ENCODE measurements at places on chromosomes 7 and 10.

GRCh38 chr7:137657476-137658189 lies 189.1 kb downstream of the DGKI start:
- DNase-seq = no peak

GRCh38 chr7:135353832-135354231 lies 120.2 kb downstream of the STRA8 start:
- no peak for DNase-seq

DNA sequence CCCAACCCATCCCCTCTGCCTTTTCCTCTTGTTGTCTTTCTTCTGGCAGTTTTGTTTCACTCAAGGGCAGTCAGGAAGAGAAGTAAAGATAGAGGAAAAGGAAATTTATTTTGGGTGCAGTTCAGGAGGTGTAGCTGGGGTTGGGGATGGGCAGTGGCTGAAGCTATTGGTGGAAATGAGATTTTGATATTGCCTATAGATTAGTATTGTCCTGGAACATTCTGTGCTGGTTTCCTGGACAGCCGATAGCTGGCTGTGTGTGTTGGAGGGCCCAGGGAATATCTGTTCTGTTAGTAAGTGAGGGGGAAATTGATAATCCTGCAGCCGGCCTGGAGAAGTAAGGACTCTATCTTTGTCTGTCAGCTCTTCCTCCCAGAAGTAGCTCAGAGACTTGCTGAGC lies 107.8 kb downstream of the AUTS2 start:
- DNase-seq = no peak

- no peak for DNase-seq
Observed at GRCh38 chr7:93145354-93145753, 2.8 kb downstream of the SAMD9L start.

DNA sequence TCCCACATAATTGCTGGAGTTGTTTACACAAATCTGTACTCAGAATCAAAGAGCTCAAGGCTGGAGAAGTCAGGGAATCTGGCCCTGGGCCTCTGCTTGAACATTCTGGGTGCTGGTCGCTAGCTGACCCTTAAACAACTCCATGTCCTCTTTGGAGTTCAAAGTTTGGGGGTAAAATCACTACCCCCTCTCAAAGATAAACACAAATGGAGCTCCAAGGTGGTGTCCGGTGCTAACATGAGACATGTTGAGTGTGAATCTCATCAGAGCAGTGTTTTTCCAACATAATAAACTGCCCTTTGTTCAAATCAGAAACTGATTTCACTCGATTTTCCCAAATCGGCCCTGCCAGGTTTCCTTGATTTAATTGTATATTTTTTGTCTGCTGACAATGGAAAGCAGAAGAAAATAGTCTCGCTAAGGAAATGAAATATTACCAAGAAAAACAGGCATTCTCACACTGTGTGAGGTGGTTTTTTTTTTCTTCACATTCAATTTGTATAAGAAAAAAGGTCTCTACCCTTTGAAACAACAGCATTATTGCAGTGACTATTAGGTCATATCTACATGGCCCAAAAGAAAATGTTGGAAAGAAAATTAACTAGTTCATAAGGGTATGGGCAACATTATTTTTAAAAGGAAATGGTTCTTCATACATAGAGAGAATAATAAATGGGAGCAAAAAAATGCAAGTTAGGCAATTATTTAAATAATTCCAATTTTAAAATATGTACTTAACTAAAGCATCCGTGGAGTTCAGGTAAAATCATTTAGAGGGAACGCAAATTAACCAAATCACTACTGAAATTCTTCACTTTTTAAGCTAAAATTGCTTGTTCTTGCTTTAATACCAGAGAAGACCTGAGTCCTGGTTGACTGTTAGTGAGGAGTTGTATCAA lies 56.1 kb upstream of the CAPZA2 start:
- no peak for DNase-seq

DNA sequence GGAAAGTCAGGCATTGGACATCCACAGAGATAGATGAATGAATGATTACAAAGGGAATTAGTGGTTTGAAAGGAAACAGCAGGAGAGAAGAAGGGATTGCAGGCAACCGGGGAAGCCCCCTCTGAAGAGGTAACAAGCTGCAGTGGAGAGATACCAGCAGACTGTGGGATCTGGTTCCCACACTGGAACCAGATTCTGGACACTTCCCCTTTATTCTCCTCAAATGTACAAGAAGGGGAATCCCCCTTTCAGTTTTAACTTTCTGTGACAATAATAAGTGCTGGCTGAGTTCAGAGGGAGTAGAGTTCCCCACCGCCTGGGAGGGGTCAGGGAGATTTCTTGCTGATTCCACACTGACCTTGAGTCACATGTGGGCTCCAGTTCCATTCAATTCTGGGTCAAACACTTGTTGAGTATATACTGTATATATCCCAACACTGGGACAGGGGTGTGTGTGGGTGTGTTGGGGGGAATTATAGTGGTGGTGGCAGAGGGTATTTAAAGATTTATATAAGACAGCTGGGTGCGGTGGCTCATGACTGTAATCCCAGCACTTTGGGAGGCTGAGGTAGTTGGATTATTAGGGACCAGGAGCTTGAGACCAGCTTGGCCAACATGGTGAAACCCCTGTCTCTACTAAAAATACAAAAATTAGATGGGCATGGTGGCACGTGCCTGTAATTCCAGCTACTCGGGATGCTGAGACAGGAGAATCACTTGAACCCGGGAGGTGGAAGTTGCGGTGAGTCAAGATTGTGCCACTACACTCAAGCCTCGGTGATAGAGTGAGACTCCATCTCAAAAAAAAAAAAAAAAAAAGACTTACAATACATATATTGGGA lies 16.5 kb upstream of the DDIT4 start:
- no peak for DNase-seq

GRCh38 chr7:138169441-138169851 lies 93.2 kb downstream of the AKR1D1 start:
- DNase-seq = no peak

GRCh38 chr10:127921075-127921752 lies 14.3 kb downstream of the PTPRE start:
- no peak for DNase-seq

GRCh38 chr7:28815928-28816373 lies 142.2 kb downstream of the TRIL start:
- DNase-seq = no peak

DNA sequence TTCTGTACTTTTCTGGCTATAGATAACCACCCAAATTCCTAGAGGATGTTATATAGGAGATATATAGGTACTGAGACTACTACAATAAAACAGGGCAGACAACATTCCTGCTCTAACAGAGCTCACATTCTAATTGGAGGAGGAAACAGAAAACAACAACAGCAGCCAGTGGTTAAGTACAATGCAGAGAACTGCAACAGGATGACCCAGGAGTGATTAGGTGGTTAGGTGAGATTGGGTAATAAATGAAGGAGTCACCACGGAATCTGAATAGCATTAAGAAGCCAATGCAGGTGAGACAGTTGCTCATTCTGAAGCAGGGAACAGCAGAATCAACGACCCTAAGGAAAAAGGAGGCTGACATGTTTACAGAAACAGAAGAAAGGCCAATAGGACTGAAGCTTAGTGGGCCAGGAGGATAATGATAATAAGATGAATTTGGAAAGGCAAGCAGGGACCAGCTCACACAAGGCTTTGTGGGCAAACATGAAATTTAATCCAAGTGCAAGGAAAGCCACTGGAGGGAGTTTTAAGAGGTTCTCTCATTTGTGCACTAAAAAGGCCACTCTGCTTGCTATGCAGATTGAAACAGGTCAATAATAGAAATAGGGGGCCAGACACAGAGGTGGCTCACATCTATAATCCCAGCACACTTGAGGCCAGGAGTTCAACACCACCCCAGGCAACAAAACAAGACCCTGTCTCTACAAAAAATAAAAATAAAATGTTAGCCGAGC lies 16.9 kb upstream of the REEP3 start:
- DNase-seq = no peak

GRCh38 chr10:118062798-118063238 lies 16.1 kb upstream of the RAB11FIP2 start:
- no peak for DNase-seq

GRCh38 chr7:45215601-45216062 lies 58.0 kb downstream of the RAMP3 start:
- DNase-seq = no peak

DNA sequence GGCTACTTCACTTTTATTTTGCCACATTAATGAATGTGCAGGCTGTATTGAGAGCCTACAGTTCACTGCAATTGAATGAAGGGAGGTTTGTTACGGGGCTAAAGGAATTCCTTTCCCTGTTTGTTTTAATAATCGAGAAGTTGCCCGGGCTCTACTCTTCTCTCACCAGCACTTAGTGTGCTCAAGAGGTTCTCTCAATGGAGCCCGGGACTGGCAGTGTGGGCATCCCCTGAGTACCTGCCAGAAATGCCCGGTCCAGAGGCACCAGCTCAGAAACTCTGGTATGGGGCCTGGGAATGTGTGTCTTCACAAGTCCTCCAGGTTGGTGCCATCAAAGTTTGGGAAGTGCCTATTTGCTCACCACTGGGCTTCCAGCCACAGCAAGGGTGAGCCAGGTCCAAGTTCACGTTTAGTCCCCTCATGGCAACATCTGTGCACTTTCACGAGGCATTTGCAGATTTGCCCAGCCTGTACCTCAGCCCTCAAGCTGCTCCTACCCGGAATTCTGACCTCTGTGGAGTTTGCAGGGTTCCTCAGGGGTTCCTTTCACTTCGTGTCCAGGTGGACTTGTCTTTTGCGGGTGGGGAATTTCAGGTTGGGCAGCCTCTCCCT lies 622.4 kb downstream of the SDK1 start:
- DNase-seq = no peak

GRCh38 chr7:131302876-131303707 lies 24.6 kb upstream of the MKLN1 start:
- no peak for DNase-seq

GRCh38 chr7:132114411-132114810 lies 461.9 kb downstream of the PLXNA4 start:
- DNase-seq = no peak

- no peak for DNase-seq
Observed at GRCh38 chr10:133198621-133199487, 31.2 kb upstream of the UTF1 start.

DNA sequence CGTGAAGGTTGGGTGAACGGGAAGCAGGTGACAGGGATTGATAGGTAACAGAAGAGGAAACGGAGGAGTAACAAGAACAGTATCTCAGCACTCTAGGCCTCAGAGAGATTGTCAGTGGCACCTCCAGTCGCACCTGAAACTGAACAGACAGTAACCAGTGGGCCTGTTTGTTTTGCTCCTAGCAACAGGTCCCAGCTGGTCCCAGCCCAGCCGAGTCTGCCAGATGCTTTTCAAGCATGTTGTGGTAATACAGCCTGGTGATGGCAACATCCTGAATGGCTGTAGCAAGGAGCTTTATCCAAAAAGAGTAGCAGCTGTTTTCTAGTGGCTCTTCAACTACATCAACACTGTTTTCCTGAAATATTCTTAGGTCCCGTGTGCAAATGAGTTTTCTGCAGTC lies 4.7 kb downstream of the CACNB2 start:
- DNase-seq = no peak

- no peak for DNase-seq
Observed at GRCh38 chr10:35234073-35234472, 102.2 kb upstream of the CCNY start.

GRCh38 chr10:7317786-7318446 lies 92.9 kb downstream of the SFMBT2 start:
- no peak for DNase-seq

DNA sequence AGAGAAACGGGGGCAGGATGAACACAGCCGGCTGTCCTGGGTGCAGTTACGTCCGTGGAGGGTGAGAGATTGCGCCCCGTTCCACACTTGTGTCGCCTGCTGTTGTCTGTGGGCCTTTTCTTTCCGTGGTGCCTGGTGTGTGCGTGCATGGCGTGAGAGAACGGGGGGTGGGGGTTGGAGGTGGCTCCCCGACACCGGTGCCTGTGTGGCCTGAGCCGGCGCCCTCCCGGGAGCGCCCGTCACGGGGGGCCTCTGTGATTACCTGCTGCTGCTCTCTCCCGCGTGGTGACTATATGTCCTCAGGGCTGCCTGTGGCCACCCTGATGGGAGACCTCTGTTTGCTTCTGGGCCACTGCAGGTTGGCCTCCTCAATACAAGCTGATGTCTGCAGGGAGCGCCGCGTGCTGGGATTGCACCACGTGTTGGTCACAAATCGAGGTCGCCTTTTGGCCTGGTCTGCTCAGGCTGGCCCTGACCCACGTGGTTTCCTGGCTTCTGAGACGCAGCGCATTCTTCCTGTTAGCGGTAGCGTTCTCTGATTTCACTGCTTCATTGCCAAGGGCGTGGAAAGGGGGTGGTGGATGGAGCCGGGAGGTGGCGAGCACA lies 10.9 kb upstream of the AP5Z1 start:
- no peak for DNase-seq

DNA sequence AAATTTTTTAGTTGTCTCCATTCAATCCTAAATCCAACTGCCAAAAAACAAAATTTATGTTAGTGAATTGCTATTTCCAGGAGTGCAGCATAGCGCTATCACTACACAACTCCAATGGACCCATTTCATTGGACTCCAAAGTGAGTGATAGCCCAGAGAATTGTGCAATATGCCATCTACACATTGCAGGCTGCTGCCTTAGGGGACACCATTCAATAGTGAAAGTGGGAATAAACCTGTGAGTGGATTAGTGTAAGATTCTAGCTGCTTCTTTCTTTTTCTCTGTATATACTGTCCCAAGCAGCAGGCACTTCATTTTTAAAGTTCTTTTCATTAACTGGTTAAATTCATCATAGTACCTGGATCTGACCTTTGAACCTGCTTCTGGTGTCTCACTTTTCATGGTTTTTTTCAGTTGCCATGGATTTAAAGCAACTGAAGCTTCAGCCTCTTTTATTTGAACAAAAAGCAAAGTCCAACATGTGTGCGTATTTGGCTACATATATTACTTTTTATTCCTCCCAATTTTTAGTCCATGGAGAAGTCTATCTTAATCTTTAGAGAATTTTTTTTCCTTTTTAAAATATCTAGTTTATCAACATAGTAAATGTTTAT lies 97.3 kb downstream of the DGKB start:
- DNase-seq = no peak

- DNase-seq = no peak
Observed at GRCh38 chr10:72261784-72262404, 11.8 kb upstream of the DDIT4 start.

- DNase-seq = no peak
Observed at GRCh38 chr10:127993056-127993690, 86.3 kb downstream of the PTPRE start.

DNA sequence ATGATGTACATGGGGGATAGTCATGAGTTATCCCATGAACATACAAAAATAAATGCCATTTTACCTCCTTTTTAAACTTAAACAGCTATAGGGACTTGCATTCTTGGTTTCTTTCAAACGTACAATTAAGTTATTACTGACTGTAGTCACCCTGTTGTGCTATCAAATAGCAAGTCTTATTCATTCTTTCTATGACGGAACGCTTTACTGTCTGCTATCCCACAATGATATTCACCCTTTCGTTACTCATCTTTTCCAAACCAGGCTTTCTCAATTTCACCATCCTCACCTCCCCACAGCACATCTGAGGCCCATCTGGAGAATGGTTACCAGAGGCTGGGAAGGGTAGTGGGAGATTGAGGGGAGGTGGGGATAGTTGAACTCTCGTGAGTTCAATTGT lies 218.8 kb downstream of the PHF14 start:
- DNase-seq = no peak

- peak; percentile 38 for DNase-seq
Observed at GRCh38 chr7:150322114-150322832, 882 bp upstream of the LRRC61 start.

- no peak for DNase-seq
Observed at GRCh38 chr10:81081887-81082620, 544.4 kb downstream of the SH2D4B start.

- DNase-seq = no peak
Observed at GRCh38 chr7:12519682-12520009, 50.9 kb upstream of the SCIN start.

Data from stimulated activated CD4-positive, alpha-beta T cell treated with anti-CD3 and anti-CD28 coated beads, Interleukin-1b, Interleukin-23, amount 100 ng/mL, for 1 hour (primary cell).